Substantia nigra (tissue), 51 donors: ENCODE measurements at places on chromosomes 5 and 9.

DNA sequence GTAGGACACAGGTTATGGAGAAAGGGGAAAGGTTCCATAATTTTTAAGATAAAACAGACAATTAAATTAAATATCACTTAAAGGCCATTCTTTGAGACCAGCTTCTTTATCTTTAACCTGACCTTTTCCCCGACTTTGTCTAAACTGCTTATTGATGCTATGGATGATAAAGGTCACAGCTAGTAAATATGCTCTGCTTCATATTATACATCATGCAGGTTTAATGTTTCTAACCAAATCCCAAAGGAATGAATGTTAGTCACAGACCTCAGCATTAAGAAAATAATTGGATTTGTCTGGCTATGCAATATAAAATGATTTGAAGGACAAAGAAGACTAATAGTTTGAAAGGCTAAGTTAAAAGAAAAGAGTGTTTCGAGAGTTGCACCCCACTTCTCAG, 147.6 kb downstream of the ST8SIA4 start:
- DNase-seq = no peak

DNA sequence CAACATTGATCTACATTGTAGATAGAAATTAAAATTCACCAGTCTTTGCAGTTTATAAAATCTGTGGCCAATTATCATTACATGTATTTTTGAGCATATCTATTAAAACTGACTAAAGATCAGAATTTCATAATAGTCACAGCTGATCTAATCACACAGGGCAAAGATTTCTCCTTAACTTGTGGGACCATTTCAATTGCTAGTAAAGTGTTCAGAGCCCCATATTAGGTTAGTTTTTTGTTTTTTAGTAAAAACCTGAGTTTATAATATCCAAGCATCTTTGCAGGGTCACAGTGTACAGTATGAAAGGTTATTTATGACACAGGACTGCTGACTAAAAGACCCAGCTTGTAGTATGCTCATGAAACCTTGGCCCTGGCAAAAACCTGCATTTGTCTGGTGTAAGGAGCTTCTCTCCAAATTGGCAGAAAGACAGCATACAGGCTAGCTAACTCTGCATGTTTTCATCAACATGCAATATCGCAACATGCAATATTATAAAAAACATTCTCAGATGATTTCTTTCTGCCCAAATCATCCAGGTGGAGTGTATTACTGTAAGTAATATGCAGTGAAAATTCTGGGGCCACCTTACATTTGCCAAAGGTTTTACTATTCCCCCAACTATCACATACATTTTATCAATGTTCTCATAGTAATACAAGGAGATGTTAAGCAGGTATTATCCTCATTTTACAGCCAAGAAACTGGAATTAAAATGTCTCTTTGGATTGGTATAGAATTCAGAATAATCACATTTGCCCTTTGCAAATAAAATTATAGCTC, 37.7 kb upstream of the ALDH1A1 start:
- DNase-seq = no peak

GRCh38 chr9:124381170-124381945, 33.9 kb downstream of the PSMB7 start:
- DNase-seq = no peak

DNA sequence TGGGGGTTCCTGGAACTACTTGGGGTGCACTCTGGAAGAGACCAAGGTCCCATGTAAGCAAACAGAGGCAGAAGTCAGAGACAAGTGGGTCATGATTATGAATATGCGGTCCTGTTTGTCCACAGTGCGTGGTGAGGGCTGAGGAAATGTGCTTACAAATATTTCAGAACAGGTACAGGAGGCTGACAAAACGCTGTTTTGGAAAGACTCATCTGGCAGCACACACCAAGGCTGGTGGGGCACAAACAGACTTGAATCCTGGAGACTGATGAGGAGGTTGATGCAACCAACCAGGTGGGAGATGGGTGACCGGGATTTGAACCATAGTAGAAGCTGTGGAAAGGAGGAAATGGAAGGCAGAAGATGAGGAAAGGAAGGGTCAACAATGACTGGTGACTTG, 83.8 kb downstream of the ADRB2 start:
- DNase-seq = no peak

DNA sequence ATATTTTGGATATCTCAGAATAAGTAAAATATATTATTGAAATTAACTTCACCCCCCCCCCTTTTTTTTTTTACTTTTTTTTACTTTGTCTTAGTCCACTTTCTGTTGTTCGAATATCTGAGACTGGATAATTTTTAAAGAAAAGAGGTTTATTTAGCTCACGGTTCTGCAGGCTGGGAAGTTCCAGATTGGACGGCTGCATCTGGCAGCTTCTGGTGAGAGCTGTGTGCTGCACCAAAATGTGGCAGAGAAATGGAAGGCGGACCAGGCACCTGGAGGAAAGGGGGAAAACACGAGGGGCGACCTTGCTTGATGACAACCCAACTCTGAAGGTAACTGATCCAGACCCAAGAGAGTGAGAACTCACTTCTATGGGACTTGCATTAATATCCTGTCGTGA, 5.6 kb upstream of the GMCL2 start:
- no peak for DNase-seq

GRCh38 chr9:119368179-119368578, 1.1 kb downstream of the BRINP1 start:
- no peak for DNase-seq

DNA sequence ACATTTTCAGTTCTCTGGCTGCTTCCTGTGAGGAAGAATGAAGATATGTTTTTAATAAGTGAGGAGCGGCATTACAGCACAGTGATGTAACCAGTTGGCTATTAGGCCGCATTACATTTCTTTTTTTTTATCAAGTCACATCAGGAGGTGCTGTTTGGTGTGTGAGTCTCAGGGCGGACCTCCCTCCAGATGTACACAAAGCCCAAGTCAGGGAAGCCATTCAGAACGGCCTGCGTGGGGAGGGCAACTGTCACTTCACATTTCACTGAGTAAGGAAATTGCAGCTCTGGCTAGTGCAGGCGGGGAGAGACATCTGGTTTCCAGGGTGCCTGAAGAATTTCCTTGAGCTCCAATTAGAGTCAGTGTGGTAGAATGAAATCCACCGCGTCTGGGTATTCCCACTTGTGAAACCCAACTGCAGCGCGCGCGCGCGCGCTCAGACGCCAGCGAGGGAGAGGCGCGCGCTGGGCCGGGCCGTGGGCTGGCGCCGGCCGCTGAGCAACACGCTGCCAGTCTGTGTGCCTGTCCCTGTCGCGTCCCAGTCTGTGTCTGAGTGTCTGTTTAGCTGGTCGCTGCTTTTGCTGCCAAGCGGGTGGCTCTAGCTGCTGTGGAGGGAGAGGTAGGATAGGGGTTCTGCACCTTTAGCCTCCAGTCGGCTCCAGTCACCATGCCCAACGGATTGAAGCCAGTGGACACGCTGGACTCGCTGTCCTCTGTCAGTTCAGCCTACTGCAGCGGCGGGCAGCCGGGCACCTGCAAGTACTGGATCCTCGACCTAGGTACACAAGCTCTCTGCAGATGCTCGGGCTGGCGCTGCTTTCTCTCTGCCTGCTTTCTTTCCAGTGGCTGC, 140.8 kb upstream of the OTULINL start:
- peak; percentile 29 for DNase-seq

DNA sequence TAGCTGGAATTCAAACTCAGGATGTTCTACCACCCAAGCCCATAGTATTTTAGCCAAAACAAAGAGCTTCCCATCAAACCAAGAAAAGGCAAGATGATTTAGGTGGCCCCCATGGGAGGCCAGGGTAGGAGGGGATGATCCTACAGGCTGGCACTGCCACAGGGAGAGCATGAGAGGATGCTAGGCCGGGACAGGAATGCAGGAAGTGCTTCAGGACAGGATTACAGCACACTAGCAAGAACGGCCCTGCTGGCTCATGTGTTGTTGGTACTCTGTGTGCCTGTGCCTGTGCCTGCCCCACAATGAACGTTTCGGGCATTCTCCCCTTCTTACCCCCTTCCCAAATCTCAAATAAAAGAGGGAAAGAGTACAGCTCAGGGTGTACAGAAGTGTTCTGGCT, 110.7 kb upstream of the TRIM32 start:
- DNase-seq = no peak

DNA sequence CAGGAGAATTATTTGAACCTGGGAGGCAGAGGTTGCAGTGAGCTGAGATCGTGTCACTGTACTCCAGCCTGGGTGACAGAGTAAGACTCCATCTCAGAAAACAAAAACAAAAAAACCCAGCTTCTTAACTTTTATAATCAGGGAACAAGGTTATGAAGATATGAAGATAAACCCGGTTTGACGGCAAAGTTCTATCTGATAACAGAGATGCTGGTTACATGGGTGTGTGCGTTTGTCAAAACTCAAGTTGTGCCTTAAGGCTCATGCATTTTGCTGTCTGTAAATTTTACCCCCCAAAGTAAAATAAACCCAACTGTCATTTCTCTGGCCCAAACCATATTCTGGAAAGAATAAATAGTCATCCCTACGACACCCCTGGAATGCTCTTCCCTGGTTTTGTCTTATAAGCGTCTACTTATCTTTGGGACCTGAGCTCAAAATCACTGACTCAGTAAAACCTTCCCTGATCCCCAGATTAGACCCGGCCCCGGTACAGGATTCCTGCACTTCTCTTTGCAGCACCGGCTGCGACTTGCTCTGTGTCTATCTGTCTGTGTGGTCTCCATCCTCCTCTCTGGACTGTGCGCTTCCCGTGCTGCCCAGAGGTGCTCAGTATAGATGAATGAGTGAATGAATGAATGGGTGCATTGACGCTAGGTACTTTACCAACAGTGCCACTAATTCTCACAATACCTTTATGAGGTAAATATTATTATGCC, 172.2 kb downstream of the DAB2IP start:
- no peak for DNase-seq
